ENCODE measurements at places on chromosomes 16 and 17.

DNA sequence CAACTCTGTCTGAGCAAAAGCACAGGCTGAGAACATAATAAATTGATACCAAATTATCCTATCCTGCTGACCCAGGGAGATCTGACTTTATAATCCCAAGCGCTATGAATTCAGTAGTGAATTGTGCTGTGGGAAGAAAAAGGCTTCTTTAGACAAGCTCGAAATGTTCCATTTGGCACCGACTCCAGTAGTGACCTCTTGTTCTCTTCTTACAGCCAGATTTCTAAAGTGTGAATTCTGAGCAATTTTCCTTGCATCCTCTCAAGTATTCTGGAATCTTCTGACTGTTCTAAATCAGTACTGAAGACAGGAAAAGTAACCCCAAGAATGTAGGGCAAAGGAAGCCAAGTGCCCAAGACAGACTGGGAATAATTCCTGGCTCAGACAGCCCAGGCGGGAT lies 58.2 kb downstream of the CDYL2 start:
- no peak for DNase-seq

GRCh38 chr17:36196131-36196486 lies 449 bp downstream of the CCL3L1 start:
- no peak for DNase-seq

DNA sequence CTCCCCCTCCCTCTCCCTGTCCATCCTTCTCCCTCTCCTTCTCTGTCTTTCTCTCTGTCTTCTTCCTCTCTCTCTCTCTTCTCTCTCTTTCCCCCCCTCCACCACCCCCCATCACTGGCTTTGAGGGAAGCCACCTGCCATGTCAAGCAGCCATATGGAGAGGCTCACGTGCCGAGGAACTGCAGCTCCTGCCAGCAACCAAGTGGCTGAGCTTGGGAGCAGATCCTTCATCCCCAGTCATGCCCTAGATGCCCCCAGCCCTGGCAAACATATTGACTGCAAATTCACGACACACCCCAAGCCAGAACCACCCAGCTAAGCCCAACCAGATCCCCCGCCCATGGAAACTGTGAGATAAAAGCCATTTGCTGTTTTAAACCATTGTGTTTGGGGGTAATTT lies 40.9 kb upstream of the RBFOX3 start:
- DNase-seq, result no peak

GRCh38 chr16:86099326-86099725 lies 200.4 kb downstream of the IRF8 start:
- no peak for DNase-seq

DNA sequence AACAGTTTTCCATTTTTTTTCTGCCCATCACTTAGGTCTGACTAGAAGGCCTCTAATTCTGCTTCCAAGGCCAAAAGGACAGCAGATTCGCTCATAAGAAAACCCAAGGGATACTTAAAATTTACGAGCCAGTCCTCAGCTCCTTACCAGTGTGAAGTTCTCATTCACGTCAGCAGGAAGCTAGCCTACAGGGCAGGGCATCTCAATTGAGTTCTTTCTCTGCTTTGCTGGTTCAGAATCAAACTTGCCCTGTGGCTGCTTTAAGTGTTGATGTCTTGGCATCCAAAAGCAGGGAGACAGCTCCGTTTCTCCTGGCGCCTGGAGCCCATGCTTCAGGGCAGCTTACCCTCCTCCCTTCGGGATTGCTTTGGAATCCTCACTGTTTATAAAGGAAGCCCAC lies 136.0 kb downstream of the ANKFN1 start:
- DNase-seq, result no peak

DNA sequence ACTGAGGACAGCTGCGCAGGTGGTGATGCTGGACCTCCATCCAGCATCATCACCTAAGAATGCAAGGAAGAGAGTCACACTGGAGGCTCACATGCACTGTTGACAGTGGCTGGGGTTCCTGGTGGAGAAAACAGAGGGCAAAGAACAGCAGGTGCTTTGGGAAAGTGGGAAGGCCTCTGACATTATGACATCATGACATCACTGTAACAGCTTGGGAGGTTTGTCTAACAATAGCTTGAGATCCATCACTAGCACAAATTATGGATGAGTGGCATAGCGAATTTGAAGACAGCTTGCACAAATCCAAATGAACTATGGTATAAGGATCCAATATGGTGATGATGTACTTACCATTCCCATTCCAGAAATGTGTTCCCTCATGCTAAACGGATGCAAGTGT lies 226.5 kb upstream of the MPHOSPH6 start:
- no peak for DNase-seq

DNA sequence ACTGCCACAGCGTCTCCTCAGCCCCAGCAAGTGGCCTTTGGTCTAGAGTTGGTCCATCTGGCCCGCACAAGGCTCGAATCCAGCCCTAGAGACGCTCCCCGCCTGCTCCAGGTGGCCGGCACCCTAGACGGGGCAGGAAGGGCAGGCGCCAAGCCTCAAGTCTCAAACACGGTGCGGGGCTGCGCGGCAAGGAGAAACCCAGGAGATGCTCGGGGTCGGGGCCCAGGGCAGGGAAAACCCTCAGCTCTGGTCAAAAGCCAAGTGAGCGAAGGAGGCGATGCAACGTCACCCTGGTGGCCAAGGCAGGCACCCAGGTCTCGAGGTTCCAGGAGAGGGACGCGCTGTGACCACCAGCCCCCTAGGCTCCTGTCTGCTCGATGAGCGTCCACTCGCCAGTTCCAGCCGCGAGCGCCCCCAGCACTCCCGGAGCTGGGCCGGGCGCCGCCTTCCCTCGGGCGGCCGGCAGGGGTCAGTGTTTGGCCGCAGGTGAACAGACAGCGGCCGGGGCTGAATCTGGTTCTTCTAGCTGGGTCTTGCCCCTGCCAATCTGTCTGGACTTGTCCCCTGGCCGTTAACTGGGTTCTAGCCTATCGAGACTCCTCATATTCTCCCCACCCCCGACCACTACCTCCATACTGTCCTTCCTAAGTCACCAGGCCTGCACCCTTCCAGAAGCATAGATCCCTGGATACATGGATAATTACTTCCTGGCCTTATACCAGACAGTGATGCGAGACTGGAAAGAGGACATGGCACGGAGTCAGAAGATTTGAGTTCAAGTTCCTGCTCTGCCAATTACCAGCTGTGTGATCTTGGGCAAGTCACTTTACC lies 44.0 kb downstream of the PRAC1 start:
- peak; percentile 64 for DNase-seq

DNA sequence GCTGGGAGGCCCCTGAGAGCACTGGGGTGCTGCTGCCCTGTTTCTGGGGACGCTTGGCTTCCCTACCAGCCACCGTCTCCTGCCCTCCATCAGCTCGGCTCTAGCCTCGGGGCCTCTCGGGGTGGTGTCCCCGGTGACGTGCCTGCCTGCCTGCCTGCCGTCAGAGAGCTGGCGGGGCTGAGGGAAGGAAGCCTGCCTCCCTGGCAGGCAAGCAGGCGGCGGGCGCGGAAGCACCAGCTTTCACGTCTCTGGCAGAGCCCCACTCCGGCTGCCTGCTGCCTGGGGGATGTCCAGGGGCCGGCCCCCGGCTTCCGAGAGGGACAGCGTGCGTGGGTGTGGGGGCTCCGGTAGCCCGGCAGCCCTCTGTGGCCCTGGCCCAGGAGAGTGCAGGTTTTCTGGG lies 9.3 kb downstream of the CENPX start:
- DNase-seq, result no peak

- DNase-seq, result no peak
These were observed at the start of gene DPEP1 for GRCh38 chr16:89613231-89613953. Gene DPEP1, plus strand, starts transcription at chr16:89613642. Its CDS starts 16,769 bp downstream, at chr16:89630411.

DNA sequence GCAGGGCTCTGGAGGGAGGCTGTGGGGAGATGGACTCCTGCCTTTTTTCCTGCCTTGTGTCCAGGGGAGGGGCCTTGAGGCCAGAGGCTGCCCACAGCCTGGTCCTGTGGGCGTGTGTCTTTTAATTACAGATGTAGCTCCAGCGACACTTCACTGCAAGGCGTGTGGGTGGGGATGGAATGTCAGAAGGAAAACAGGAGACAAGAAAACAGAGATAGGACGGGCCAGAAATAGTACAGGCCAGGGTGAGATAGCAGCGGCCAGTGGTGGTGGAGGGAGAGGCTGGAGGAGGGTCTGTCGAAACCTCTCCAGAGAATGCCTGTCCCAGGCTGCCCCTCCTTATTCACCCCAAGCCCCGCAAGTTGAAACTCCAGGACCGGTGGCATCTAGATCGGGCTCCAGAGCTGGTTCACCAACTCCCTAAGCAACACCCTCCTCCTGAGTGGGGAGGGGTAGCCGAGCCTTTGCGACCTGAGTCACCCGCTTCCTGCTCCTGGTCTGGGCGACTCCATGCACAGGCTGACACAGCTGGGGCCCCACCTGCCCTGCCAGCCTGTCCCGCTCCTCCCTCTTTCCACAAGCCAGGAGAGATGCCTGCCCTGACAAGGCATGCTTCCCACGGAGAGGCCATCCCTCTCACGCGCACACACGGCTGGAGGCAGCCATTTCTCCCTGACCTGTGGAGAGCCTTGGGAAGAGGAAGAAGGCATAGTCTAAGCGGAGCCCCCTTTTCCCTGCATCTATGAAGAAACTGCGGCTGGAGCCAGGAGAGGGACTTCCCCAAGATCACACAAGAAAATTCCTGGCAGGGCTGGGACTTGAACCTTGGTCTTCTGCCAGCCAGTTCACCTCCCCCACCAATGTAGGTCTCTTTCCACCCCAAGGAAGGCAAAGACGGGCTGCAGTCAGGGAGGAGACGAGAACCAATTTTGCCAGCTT lies 6.6 kb upstream of the JUP start:
- no peak for DNase-seq

DNA sequence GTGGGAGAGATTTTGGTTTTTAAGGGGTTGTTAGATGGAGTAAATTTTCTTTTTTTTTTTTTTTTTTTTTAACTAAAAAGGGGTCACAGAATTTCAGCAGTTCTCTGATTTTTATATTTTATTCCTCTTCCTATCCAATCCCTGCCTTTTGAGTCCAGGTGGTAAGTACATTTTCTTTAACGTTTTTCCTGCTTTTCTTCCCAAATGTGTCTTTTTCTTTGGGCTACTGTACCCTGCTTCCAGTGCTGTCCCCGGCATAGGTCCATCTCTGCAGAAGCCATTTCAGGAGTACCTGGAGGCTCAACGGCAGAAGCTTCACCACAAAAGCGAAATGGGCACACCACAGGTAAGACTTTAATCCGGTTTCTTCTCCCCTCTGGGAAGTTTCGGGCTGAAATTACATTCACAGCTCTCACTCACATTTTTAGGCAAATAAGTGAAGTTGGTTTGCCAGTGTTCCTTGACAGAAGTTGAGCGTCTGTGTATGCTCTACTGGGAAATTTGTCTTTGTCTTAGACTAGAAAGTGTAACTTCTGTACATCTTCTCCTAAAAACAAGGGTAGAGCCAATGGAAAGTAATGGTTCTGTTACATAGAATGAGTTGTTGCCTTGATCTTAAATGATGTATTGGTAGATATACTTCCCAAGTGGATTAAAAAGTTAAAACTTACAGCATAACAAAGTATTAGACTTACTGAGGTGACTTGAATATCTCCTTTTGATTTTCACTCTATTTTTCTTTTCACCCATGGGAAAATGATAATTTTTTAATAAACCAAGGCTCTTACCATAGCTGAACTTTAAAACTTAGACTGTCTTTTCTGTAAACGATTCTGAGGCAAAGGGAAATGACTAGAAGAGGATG lies 54.5 kb downstream of the TUBD1 start:
- no peak for DNase-seq

DNA sequence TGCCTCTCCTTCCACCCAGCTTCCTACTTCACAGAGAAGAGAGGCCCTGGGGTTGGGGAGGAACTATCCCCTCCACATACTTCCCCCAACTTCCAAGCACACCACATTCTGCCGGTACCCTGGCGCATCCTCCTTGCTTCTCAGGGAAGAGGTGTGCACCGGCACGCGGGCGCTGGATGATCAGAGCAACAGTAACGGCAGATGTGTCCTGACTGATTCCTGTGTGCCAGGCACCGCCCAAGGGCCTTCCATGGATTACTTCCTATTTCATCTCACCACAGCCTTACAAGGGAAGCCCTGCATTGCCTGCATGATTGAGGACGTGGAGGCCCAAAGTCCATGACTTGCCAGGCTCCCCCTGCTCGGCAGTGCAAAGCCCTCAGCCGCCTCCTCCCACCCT lies 21.1 kb upstream of the MLKL start:
- no peak for DNase-seq

- no peak for DNase-seq
These were observed 24.5 kb upstream of the CIBAR2 start for GRCh38 chr16:85136702-85137322.

DNA sequence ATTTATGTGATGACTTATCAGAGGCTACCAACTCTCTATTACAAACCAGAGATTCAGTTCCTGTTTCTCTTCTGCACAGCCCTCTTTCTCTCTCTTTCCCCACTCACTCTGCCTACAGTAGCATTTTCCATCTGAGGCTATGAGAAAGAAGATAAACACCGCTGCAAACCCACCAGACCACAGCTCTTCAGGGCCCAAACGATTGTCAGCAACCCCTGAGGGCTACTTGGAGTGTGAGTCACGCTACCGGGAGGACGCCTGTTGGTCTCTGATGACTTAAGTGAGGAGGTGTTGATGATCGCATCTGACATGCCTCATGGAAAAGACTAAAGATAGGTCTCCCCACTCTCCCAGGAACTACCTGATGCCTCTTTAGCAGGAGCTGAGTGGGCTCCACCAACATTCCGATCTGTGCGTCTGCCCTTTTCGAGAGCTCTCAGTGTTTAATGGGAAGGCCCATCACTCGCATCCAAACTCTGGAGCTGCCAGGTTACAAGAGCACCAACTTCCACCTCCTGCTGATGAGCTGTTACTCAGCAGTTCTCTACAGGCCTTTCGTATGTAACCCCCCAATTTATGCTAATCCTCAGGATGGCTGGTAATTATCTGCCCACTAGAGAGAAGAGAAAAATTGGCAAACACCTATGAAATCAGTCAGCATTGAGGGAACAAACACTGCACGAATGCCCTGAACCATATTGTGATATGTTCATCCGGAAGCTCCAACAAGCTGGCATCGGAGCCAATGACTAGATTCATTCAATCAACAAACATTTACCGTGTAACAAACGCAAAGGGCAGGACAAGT lies 9.2 kb downstream of the GRIN2A start:
- no peak for DNase-seq

- DNase-seq, result no peak
These were observed 85.5 kb downstream of the SHISA6 start for GRCh38 chr17:11326492-11326891.

GRCh38 chr16:66395806-66396555 lies 29.5 kb downstream of the CDH5 start:
- no peak for DNase-seq
